ENCODE measurements at places on chromosomes 2 and 18.

DNA sequence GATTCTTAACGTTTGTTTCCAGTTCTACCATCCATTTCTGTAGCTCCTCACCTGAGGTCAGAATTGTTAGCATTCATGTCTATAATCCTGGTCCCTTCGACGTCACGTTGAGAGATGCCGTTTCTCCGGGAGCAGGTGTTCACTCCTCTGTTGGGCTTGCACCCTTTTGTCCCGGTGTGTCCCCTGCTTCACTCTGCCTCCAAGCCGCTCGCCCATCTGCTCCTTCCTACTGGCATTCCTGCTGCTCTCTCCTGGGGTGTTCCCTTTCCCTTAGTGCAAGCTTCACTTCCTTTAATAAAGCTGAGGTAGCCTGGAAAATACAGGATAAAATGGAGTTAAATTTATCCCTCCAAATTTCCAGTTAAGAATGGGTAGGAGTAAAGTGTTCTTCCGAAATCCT is 61.9 kb upstream of the CABYR start:
- DNase-seq = peak; percentile 18

DNA sequence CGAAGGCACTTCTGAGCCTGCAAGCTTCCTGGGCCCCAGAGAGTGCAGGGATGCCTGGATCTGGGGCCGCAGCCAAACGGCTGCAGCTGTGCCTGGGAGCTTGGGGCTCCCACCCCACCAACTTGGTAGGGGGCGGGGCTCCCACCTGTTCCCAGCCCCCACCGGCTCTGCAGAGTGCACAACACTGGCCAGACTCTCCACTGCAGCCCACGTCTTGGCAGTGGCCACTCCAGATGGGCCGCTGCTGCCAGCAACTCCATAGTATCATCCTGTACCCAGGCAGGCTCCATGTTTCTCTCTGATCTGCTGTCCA is 9.9 kb downstream of the DYSF start:
- no peak for DNase-seq

DNA sequence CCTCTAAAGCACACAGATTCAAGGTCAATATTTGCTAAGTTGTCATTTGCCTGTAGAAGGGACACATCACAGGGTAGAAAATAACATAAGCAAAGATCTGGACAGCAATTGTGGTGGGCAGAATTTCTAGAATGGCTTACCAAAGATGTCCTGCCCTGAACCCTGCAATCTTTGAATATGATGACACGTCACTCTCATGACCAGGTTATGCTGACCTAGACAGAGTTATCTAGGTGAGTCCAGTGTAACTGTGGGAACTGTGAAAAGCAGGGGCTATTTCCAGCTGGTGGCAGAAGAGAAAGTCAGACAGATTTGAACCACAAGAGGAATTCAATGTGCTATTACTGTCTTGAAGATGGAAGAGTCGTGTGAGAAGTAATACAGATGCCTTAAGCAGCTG is 112.3 kb upstream of the CNGA3 start:
- no peak for DNase-seq

GRCh38 chr2:37854676-37855282 is 70.3 kb upstream of the RMDN2 start:
- no peak for DNase-seq

DNA sequence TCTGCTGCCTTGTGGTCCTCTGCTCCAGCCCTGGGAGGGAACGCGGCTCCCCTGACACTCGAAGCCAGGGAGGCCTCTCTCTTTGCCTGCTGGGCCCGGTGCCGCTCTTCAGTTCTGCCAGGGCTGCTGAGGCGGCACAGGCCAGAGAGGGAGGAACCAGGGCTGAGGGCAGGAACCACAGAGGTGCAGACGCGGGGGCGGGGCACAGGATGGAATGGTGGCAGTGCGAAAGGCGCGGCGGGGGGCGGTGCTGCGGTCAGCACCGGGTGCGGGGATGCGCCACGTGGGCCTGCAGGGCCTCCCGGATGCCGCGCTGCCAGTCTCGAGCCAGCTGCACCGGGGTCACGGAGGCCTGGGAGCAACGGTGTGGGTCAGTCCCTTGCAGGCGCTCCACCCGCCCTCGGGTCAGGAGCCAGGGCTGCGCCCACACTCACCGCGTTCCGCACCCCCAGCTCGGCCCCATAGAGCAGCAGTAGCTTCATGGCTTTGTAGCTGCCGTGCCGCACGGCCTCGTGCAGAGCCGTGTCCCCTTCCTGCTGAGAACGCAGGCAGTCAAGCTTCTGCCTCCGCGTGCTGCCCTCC is 4.4 kb downstream of the ANKRD23 start:
- no peak for DNase-seq

DNA sequence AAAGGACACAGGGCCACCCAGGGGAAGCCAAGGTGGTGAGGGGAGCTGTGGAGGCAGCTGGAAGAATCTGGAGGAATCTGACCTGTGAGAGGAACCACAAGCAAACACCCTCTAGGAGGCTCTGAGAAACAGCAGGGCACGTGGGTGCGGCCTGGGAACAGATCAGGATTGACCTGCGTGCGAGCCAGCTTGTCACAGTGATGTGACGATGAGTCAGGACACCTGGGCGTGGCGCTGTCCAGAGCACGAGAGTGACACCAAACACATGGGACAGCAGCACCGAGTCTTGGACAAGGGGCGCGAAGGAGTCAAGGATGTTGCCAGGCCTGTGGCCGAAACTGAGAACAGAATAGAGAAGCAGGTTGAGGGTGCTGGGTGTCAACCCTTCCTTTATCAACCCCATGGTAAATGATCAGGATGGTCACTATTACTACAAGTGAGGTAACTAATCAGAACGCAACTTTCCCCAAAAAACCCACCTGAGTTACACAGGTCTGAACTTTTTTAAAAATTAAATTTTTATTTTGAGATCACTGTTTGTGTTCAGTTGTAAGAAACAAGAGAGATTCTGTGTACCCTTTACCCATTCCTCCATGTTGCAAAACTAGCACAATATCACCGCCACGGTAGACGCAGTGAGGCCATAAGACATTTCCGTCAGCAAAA is 637 bp upstream of the SFT2D3 start:
- no peak for DNase-seq

DNA sequence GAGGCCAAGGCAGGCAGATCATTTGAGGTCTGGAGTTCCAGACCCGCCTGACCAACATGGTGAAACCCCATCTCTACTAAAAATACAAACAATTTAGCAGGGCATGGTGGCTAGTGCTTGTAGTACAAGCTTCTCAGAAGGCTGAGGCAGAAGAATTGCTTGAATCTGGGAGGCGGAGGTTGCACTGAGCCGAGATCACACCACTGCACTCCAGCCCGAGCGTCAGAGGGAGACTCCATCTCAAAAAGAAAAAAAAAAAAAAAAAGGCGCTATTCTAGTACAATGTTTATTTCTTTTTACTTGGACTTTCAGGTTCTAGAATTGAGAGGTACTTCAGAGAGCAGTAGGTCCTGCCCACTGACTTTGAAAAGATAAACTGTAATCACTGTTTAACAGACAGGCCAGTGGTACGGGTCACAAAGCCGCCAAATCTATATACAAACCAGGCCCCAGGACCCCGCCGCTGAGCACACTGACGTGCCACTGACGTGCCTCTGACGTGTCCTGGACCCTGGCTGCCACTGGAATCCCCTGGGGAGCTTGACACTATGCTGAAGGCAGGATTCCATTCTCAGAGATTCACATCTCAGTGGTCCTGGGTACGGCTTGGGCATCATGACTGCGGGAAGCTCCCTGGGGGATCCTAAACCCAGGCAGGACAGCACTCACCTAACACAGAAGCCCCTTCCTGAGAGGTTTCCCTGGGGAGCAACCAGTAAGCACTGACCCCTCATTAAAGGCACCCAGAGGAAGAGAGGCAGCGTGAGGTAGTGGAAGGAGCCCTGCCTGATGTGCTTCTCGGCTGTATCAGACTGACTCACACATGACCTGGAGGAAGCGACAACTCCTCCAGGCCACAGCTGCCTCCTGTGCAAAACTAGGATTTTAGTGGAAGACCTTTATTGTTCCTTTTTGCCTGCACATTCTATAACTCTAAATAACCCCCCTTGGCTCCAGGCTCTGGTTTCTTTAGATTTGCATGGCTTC is 197.8 kb upstream of the MEIS1 start:
- DNase-seq = no peak

- no peak for DNase-seq
Observed at GRCh38 chr2:23619941-23620340, 235.0 kb downstream of the KLHL29 start.

GRCh38 chr2:146847846-146848245 is 997.0 kb upstream of the ACVR2A start:
- DNase-seq = no peak

GRCh38 chr18:21479721-21480120 is 120.8 kb downstream of the ESCO1 start:
- no peak for DNase-seq

DNA sequence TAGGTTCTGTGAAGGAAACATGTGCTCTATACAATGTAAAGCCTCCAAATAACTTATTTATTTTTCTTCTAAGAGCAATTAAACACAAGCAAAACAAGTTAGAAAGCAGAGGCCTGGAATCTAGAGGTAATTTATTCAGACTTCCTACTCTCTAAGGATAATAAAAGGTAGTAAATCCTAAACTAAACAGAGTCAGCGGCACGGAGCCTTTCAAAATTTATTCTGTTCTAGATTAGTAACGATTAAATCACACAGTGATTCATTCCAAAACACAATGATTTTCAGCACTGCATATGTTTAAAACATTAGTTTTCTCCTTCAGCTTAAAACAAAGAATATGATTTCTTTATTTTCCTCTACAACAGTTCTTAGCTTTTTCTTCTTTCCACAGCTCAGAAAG is 160.9 kb downstream of the FBXO15 start:
- no peak for DNase-seq

DNA sequence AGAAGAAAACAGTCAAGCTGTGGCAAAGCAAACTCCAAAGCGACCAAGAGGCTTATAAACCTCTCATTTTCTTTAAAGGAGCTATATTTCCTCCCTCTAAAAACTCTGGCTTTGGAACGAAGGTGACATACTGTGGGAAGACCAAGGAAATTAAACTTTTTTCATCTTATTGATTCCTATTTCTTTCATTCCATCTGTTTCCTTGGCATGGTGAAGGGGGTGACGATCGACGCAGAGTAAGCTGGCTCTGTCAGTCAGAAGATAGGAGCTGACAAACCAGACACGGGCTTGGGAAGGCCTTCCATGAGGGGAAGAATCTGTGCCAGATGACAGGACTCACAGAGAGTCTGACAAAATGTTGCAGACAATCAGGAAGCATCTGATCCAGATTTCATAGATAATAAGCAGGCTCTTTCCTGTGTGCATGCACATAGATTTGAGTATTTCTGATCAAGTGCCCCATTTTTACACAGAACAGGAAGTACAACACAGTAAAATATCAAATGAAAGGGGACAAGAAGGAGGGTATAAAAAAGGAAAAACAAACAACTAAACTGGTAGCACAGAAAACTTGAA is 261.7 kb downstream of the SATB2 start:
- no peak for DNase-seq

- no peak for DNase-seq
Observed at GRCh38 chr2:171136024-171136423, 24.7 kb downstream of the TLK1 start.

- DNase-seq = peak; percentile 23
Observed at GRCh38 chr2:21317131-21317530, 193.4 kb downstream of the TDRD15 start.

DNA sequence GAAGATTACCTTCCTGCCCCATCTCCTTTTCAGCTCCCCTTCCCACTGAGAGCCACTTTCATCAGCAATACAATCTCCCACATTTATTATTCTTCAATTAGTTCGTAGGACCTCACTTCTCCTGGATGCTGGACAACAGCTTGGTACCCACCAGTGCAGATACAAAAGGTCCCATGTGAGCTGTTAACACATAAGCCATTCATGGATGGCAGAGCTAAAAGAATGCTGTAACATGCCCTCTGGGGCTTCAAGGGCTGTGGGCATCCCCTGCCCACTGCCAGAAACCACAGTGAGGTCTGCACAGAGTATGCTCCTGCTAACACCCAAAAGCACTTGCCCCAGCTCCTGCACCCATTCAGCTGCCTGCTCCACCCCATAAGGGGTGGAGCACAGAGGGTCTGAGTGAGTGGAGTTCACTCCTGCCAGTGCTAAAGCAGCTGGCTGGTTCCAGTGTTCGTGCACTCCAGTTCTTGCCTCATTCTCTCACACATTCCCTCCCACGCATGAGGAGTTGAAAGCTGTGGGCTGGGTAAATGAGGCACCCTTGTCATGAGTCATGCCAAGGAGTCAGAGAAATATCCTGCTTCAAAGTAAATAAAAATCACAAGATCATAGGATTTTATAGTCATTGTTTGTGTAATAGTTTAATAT is 305.9 kb upstream of the TMEFF2 start:
- no peak for DNase-seq

GRCh38 chr2:43038034-43038695 is 188.2 kb downstream of the ZFP36L2 start:
- DNase-seq = no peak

DNA sequence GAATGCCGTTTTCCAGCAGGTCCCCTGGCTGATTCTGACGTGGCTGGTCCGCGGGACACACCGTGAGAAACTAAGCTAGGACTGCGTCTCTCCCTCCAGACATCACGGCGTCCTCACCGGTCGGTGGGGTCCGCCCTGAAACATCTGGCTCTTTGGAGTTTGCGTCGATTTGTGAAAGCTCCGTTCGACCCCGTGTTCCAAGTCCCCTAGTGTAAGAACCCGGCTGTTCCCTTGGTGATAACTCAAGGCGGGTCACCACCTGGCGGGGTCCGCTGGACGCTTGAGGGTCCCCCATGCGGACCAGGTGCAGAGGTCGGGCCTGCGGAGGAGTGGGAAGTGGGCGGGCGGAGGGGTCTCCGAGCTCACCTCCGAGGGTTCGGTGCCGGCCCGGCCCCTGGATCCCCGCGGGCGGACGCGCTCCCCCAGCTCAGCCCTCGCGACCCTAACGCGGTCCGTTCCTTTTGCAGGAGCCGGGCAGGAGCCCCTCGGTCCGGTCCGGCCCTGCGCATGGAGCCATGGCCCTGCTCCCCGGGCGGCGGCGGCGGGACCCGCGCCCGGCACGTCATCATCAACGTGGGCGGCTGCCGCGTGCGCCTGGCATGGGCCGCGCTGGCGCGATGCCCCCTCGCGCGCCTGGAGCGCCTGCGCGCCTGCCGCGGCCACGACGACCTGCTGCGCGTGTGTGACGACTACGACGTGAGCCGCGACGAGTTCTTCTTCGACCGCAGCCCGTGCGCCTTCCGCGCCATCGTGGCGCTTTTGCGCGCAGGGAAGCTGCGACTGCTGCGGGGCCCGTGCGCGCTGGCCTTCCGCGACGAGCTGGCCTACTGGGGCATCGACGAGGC is 65.6 kb downstream of the KCNG2 start:
- no peak for DNase-seq
